Stimulated activated CD8-positive, alpha-beta memory T cell treated with anti-CD3 and anti-CD28 coated beads, Interleukin-4, amount 100 ng/mL, for 24 hours (primary cell): ENCODE measurements at places on chromosomes 12 and 14.

- DNase-seq, result no peak
Measured at GRCh38 chr14:95493503-95493902, 22.9 kb downstream of the SYNE3 start.

- no peak for DNase-seq
Measured at GRCh38 chr14:30331030-30331429, 227.9 kb upstream of the G2E3 start.

- DNase-seq, result no peak
Measured at GRCh38 chr12:8011331-8011730, 21.2 kb upstream of the FOXJ2 start.

DNA sequence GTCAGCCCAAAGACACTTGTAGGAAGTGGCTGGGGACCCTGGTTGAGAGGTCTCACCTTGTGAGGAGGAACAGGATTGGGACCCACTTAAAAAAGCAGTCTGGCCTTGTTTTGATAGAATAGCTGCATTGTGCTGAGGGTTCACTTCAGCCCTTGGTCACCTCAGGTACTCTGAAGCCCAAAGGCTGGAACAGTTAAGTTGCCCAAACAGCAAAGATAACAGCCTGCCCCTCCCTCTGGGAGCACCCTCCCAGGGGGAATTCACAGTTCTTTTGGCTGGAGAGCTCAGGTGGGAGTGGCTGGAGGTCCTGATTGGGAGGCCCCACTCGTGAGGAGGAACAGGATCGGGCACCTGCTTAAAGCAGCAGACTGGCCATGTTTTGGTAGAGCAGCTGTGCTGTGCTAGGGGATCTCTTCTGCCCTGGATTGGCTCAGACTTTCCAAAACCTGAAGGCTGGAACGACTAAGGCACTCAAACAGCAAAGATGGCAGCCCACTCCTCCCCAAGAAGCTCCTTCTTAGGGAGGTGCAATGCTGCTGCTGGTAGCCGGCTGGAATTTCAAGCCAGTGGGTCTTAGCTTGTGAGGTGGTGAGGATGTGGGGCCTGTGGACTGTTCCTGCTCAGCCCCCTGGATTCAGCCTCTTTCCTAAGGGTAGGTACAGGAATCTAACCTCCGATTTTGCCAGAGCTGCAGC is 143.8 kb upstream of the SLC38A2 start:
- no peak for DNase-seq

- DNase-seq, result no peak
Measured at GRCh38 chr12:63949902-63950301, 105.4 kb downstream of the SRGAP1 start.

DNA sequence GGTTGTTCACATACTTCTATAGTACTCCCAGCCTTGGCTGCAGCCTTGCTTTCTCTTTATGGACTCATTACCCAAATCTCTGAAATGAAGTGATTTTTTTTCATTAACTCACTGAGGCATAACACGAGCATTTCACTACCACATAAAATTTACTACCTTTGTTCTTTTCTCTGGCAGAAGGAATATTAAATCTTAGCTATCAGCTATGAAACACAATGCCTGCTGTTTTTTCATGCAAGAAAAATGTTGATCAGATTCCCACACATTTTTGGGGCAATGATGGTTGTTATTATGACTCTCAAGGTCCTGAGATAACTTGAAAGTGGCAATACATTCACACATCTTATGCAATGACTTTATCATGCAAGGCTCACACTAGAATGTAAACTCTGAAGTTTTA is 225.3 kb upstream of the ATP2B1 start:
- DNase-seq, result no peak

GRCh38 chr14:52399921-52400595 is 85.9 kb downstream of the PTGER2 start:
- no peak for DNase-seq

GRCh38 chr12:102527171-102527720 is 46.9 kb upstream of the IGF1 start:
- DNase-seq, result no peak

DNA sequence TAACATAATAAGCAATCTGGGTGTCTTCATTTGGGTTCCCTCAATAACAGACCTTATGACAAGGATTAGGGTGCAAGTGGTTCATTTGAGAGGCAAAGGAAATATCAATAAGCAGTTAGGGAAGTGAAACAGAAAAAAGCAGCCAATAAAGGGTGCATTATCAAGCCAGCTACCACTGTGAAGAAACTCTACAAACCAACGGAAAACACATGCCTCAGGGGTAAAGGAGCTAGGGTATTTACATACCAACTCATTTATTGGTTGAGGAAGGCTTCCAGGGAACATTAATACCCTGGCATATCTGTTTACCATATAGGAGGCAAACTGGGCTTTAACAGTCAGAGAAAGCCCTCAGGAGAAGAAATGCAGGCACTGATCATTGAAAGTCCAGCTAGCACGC is 22.7 kb upstream of the IFNG-AS1 start:
- DNase-seq, result no peak

- DNase-seq, result no peak
Measured at GRCh38 chr12:113207613-113208040, 13.6 kb upstream of the TPCN1 start.

GRCh38 chr12:107349008-107349747 is 255.8 kb upstream of the CRY1 start:
- no peak for DNase-seq

GRCh38 chr12:31246470-31246850 is 79.5 kb downstream of the SINHCAF start:
- DNase-seq, result no peak

- DNase-seq, result no peak
Measured at GRCh38 chr14:74578479-74578878, 33.6 kb downstream of the LTBP2 start.

DNA sequence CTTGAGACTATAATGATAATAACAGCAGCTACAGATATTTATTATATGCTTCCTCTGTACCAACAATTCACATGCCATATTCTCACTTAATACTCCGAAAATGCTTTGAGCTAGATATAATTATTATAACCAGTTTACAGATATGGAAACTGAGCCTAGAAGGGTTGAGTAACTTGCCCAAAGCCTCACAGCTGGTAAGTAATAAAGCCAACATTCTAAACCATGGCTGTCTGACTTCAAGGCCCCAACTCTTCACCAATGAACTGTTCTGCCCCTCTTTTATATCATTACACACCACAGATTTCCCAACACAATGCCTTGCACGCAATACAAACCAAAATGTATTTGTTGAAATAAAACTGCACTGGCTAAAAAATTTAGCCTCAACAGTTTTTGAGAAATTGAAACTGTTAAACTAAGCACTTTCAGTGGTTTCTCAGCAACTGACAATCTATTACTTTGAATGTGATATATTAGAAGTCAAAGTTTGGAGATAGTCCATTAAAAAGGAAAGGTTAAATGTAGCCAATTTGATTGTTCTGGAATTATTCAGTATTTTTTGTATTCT is 222.5 kb upstream of the ARHGAP5 start:
- no peak for DNase-seq
